Effector memory CD4-positive, alpha-beta T cell (primary cell): ENCODE measurements at places on chromosomes 13 and 19.

DNA sequence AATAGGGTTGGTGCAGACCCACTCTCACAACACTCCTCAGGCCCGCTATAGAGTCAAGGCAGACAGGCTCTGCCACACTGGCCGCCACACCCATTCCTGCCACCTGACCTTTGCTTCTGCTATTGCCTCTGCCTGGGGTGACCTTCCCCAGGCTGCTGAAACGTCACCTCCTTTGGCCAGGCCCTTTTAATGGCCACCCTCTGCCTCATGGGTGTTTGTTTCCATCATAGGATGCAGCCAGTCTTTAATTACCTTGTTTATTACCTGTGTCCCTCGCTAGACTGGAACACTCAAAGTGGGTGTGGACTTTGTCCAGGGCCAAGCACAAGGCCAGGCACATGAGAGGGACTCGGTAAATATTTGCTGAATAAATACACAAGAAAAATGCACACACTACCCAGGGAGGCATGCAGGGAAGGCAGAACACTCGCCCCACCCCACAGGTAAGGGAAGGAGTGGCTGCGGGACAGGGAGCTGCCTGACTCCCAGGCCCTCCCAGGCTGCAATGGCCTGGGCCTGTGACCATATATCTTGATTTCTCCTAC lies 3.2 kb downstream of the LSM4 start:
- H3K27ac ChIP-seq: peak overlapping the region; percentile 79
- H3K4me1 ChIP-seq: peaks cover 53% of the 10 kb centered on the region
- no peaks in the 10 kb centered on the region for H3K27me3 ChIP-seq
- peaks cover under 1% of the 10 kb centered on the region for H3K36me3 ChIP-seq
- no peak overlapping the region for H3K4me3 ChIP-seq
- no peak for DNase-seq

DNA sequence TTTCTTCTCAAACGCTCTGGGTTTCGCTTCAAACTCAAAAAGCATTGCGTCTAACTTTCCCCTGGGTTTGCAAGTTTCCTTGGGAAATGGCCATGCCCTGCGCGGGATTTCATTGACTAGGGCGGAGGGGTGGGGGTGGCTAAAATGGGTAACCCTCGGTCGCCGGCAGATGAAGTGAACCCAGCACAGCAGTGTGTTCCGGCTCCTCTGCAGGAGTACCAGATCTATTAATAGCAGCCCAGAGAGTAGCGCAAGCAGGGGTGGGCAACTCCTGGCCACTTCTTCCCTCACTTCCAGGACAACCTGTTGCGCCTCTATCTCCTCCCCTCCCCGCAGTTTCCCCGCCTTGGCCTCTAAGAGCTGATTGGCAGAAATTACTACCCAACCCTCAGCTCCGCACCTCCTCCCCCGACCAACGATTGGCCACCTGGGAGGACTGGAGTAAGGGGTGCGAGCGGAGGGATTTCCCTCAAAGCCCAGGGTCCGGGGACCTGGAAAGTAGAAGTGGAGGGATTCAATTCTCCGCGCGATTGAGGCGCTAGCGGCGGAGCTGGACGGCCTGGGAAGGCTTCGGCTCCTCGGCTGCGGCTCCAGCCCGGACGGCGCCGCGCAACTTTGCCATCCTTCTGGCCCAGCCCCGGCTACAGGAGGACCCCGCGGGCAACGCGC lies at the start of gene FREM2:
Gene FREM2, plus strand, starts transcription at position 501 of the 669 bp plus-strand sequence. CDS start 268 bp downstream, outside the sequence.
- H3K4me1 ChIP-seq: no peaks in the 10 kb centered on the region
- DNase-seq: no peak
- H3K4me3 ChIP-seq: no peak within 1 kb of the TSS
- H3K27ac ChIP-seq: no peak within 1 kb of the TSS
- H3K36me3 ChIP-seq: no peaks in the 10 kb centered on the region

DNA sequence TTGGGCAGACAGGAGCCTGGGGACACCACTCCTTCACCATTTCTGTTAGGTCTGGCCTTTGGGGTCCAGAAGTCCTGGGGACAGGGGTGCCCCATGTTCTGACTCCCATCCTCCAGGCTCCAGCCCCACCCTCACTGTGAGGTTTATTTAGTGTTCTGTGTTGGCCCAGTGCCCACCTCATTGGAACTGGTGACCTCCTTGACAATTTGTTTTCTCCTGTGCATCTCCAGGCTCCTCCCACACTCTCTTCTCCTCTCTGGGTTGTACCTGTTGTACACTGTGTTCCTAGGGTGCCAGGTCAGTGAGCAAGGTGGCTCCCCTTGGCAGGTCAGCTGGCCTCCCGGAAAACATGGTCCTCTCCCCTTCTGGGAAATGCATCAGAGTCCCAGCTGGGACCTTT lies 110.8 kb downstream of the ZNF536 start:
- H3K27me3 ChIP-seq: no peaks in the 10 kb centered on the region
- H3K4me3 ChIP-seq: no peak overlapping the region
- no peak for DNase-seq

GRCh38 chr13:28744091-28744536 lies 25.3 kb upstream of the SLC46A3 start:
- H3K4me3 ChIP-seq: no peak overlapping the region
- no peaks in the 10 kb centered on the region for H3K27me3 ChIP-seq
- no peaks in the 10 kb centered on the region for H3K36me3 ChIP-seq
- H3K4me1 ChIP-seq: no peaks in the 10 kb centered on the region
- no peak for DNase-seq
- no peak overlapping the region for H3K27ac ChIP-seq

GRCh38 chr13:41780715-41781706 lies 179.9 kb downstream of the VWA8 start:
- no peak overlapping the region for H3K4me3 ChIP-seq
- H3K27ac ChIP-seq: no peak overlapping the region
- no peaks in the 10 kb centered on the region for H3K4me1 ChIP-seq
- H3K27me3 ChIP-seq: no peaks in the 10 kb centered on the region
- H3K36me3 ChIP-seq: peaks cover 4% of the 10 kb centered on the region

DNA sequence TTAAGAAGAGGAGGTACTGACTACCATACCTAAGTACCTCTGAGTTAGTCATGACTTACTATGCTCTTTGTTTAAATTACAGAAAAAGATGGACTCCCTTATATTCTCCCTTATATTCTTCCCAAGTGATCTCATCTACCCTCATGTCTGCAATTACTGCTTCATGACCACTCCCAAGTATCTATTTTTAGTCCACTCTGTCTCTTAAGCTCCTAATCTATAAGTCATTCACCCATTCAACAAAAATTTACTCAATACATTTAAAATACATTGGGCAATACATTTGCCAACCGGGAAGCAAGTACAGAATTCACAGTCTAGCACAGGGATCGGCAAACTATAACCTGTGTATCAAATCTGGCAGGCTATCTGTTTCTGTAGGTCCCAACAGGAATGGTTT lies 42.6 kb downstream of the KPNA3 start:
- DNase-seq: no peak
- no peaks in the 10 kb centered on the region for H3K27me3 ChIP-seq
- H3K27ac ChIP-seq: no peak overlapping the region
- H3K4me1 ChIP-seq: no peaks in the 10 kb centered on the region
- no peak overlapping the region for H3K4me3 ChIP-seq
- H3K36me3 ChIP-seq: no peaks in the 10 kb centered on the region

- H3K36me3 ChIP-seq: no peaks in the 10 kb centered on the region
- H3K27ac ChIP-seq: no peak overlapping the region
- peak; percentile 2 for DNase-seq
- H3K27me3 ChIP-seq: no peaks in the 10 kb centered on the region
- H3K4me1 ChIP-seq: peaks cover 4% of the 10 kb centered on the region
Observed at GRCh38 chr19:39671739-39672363, 16.1 kb downstream of the LGALS16 start.

DNA sequence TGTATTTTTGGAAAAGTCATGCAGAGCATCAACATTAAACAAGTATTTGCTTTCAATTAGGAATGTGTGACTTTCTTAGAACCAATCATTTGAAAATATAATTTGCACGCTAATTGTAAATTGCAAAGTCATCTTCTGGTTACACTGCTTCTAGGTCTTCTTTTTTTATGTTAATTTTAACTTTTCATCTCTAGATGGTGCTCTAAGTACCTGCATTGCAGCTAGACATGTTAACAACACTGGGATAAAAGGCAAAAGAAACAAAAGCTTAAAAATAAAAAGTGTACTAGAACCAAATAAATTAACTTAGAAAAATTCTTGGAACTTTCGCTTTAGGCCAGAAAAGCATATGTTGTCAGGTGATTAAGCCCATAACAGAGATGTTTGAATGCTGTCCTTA lies 2758.2 kb downstream of the PCDH9 start:
- no peaks in the 10 kb centered on the region for H3K27me3 ChIP-seq
- DNase-seq: no peak
- H3K4me1 ChIP-seq: no peaks in the 10 kb centered on the region

DNA sequence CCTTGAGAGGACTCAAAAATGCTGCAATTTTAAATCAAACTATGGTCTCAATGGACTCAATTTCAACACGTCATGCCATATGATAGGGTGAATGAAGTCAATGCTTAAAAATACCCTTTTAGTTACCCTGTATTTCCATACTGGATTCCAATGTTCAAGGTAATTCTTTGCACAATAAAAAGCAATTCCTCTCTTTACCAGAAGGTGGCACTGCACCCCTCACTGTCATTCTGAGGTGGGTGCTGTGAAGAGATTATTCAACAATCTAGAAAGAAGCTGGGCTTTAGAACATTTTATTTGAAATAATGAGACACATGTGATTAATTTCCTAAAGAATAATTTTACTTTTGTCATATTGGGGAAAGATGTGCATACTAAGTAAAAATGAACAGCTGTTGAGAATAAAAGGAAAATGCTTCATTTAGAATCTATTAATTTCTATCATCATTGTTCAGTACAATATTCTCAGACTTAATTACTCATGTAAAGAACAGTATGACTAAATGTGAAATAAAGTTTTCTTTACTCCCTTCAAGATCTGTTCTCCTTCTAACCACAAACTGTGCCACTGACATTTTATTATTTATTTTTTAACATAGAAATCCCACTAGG lies 789.1 kb downstream of the GPC5 start:
- no peak for DNase-seq
- H3K27ac ChIP-seq: no peak overlapping the region
- no peaks in the 10 kb centered on the region for H3K4me1 ChIP-seq
- no peak overlapping the region for H3K4me3 ChIP-seq
- H3K27me3 ChIP-seq: no peaks in the 10 kb centered on the region

- H3K27me3 ChIP-seq: no peaks in the 10 kb centered on the region
- DNase-seq: no peak
- no peak overlapping the region for H3K4me3 ChIP-seq
- no peaks in the 10 kb centered on the region for H3K36me3 ChIP-seq
- H3K4me1 ChIP-seq: peaks cover 33% of the 10 kb centered on the region
Observed at GRCh38 chr19:34994286-34994642, 5.9 kb upstream of the GRAMD1A start.

GRCh38 chr13:112868308-112868707 lies 100.7 kb upstream of the MCF2L start:
- no peak for DNase-seq
- peaks cover 5% of the 10 kb centered on the region for H3K36me3 ChIP-seq

DNA sequence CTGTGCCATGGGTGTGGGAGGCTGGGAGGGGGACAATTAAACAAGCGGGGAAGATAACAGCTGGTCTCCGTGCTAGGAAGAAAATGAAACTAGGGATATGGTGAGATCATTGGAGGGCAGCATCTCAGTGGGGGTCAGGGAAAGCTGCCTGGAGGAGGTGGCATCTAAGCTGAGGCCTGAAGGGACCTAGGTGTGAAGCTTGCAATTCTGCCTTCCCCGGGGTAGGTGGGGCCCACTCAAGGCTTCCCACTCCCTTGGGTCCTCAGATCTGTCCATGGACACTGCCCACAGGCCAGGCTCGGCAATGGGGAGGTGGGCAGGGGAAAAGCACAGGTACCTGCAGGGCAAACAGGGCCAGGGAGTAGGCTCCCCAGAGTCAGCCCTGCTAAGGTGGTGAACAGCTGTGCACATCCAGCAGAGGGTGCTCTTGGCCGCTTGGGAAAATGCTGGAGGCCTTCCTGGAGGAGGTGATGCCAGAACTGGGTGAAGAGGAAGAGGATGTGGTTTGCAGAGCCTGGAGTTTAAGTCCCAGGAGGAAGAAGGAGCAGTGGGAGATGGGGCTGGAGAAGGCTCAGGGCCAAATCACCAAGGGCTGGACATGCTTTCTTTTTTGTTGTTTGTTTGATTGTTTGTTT lies 25.7 kb upstream of the CCNE1 start:
- H3K36me3 ChIP-seq: no peaks in the 10 kb centered on the region
- H3K4me3 ChIP-seq: no peak overlapping the region
- no peak overlapping the region for H3K27ac ChIP-seq

DNA sequence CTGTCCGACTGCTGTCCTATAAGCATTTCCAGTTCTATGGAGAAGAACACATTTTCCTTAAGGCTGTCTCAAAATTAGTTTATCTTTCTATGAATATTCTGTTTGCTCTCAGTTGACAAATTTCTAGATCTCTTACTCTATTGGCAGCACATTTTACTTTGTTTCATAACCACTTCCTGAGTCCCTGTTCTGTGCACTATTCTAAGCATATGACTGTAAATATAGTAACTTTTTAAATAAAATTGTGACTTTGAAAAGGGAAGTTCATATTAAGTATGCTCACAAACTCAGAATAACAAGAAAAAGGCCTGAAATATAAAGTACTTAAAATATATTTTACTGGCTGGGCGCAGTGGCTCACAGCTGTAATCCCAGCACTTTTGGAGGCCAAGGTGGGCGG lies 56.5 kb upstream of the HTR2A start:
- no peak overlapping the region for H3K4me3 ChIP-seq
- H3K36me3 ChIP-seq: no peaks in the 10 kb centered on the region
- H3K27me3 ChIP-seq: no peaks in the 10 kb centered on the region
- no peak overlapping the region for H3K27ac ChIP-seq

DNA sequence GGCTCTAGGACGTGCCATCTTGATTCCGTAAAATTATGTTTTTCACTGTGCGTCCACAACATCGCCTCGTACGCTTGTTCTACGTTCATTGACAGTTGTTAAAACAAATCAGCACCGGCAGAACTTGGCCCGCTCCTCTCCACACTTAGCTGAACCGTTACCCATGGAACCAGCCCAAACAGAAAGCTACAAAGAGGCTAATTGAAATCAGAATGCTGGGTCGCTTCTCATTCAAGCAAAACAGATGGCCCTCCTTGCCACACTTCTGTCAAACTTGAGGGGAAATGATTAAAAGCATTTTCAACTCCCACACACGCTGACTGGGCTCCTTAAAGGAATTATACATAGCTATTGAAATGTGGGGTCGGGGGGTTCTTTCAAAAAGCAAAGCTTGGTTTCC lies 71.6 kb downstream of the TM9SF2 start:
- no peaks in the 10 kb centered on the region for H3K4me1 ChIP-seq
- H3K4me3 ChIP-seq: no peak overlapping the region
- no peak for DNase-seq
- no peaks in the 10 kb centered on the region for H3K27me3 ChIP-seq
- H3K36me3 ChIP-seq: no peaks in the 10 kb centered on the region

DNA sequence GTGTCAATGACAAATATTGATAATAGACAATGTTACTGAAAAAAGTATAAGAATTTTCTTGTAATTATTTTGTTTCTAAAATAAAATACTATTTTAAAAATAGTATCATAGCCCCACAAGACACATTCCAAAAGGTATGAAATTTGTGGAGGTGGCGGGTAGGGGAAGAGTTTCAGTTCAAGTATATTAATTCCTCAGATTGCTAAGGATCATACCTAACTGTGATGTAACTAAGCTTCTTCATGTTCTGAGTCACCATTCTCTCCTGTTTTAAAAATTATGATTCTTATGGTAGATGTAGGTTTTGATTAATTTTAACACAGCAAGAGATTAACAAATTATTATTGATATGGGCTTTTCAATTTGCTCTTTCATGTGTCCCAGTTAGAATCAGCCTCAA lies 61.3 kb downstream of the MYO16 start:
- no peak for DNase-seq
- no peaks in the 10 kb centered on the region for H3K27me3 ChIP-seq
- no peaks in the 10 kb centered on the region for H3K4me1 ChIP-seq
- no peak overlapping the region for H3K27ac ChIP-seq
- H3K4me3 ChIP-seq: no peak overlapping the region
